CD4-positive, alpha-beta T cell treated with Interleukin-10 for 1 hour (primary cell): ENCODE measurements at places on chromosomes 13 and 19.

DNA sequence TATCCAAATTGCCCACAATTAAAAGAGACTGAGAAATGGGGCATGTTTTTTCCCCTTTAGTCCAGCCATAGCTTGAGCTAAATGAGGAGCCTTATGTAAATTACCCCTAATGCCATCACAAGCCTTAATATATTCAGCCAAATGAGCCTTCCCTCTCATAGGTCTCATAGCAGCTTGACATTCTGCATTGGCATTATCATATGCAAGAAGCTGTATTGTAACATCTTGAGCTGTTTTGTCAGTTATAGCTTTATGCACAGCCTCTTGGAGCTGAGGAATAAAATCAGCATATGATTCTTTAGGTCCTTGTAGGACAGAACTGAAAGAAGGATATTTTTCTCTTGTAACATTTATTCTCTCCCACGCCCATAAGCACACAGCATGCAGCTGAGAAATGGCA is 153.2 kb downstream of the ZNF486 start:
- DNase-seq = no peak

- DNase-seq = peak; percentile 54
These were observed 7.7 kb downstream of the N4BP2L2 start for GRCh38 chr13:32530841-32531253.

DNA sequence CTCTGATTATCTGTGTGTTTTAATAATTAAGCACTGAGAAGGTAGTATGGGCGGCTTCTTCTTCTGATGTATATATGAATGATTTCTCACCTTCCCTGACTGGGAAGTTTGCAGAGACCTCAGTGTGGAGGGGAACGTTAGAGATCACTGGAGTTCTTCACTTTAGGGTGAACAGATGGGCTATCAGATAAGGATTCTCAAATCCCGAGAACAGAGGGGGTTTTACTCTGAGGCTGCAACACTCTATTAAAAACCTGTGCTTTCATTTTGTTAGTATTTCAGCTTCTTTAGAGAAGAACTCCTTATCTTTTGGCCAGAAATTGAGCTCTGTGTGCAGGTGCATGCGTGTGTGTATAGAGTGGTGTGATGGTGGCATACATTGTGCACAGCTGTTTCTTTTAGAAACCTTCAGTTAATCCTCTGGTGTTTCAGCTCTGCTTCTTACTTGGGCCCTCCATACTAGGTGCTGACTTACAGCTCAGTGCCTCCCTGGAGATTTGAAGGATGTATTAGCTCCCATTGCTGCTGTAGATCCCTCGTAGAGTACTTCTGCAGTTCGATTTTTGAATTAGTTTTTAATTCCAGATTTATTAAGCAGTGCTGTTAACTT is 45.3 kb upstream of the PCDH9 start:
- DNase-seq = no peak

GRCh38 chr19:4370418-4371041 is 27.2 kb downstream of the MPND start:
- no peak for DNase-seq

DNA sequence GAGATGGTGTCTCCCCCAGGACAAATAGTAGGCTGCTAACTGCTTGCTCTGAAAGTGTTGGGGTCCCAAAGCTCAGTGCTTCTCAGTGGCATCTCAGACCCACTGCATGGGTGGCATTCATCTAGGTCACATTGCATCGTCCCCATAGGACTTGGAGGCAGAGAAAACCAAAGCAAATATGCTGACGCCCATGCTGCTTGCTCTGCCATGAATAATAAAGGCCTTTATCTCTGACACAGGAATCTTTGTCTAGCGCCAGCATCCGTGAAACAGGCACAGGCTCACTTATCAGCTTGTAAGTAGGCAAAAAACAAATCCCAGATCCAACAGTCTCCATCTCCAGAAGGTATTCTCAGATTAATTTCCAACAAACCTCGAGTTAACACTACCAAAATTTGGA is 18.9 kb upstream of the IPO5 start:
- DNase-seq = no peak

DNA sequence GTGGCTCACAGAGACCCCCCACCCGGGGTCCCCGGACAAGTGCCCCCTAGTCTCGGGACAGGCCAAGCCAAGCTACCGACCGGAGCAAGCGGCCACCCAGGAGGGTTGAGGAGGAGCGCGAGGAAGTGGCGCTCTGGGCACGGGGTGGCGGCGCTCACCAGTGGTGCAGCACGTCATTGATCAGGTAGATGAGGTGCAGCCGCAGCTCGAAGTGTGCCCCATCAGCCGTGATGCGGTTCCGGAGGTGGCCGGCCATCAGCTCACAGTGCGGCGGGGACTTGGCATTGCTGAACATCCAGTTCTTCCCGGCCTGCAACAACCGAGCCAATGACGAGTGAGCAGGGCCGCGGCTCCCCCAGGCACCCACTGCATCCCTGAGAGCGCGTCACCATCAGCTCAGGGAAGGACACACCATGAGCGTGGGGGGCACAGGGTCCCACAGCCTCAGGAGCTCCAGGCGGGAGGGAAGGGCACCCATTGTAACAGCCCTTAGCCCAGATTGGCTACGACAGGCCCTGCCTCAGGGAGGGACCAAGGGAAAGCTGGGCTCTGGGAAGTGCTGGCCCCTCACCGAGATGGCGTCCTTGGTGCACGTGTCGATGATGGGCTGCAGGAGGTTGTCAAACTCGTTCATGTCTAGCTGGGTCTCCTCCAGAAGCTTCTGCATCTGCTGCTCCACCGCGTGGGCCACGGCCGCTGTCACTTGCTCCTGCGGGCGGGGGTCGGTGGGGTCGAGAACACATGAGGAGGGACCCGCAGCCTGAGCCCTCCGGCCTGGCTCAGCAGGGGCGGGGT is 9.6 kb downstream of the CHERP start:
- DNase-seq = no peak

DNA sequence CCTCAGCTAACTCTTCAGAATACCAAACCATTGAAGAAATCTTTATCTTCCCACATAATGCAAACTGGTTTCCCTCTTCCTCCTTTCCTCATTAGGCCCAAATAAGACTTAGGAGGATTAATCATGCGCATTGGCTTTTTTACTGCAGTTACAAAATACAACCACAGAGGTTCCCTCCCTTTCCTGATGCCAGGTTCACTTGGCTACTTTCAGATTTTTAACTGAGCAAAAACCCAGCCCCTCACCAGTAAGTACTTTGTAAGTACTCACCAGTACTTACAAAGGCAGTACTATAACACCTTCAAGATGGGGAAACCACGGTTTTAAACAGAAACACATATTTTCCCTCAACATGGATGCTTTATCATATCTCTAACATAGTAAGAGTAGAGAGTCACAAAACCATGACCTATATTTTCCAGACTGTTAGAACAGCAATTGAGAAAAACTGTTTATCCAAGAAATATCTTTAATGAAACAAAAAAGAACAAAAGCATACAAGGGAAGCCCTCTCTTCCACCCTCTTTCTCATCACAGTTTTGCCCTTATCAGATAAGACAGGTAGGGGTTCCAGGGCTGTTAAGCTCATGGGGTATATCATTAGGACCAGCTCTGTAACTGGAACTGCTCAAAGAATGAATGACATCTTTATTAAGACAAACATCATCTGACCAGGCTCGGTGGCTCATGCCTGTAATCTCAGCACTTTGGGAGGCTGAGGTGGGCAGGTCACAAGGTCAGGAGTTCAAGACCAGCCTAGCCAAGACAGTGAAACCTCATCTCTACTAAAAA is 12.7 kb downstream of the FOXO1 start:
- peak; percentile 45 for DNase-seq

DNA sequence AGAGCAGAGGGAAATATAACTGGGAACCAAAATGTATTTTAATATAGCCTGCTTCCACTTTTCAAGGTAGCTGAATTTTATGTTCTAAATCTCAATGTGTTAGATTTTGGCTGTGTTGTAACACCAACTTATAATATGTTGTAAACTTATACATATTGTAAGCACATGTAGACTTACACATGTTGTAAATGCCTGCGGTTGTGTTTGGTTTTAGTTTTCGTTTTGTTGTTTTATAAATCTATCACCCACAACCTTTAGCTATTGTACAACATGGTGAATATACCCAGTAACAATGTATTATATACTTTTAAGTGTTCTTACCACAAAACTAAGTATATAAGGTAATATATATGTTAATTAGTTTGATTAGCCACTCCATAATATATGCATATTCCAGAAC is 15.6 kb downstream of the KCTD4 start:
- DNase-seq = no peak

- no peak for DNase-seq
These were observed 11.9 kb downstream of the SYCE2 start for GRCh38 chr19:12907166-12907565.

GRCh38 chr19:1041835-1042685 is 2.2 kb downstream of the ABCA7 start:
- no peak for DNase-seq

DNA sequence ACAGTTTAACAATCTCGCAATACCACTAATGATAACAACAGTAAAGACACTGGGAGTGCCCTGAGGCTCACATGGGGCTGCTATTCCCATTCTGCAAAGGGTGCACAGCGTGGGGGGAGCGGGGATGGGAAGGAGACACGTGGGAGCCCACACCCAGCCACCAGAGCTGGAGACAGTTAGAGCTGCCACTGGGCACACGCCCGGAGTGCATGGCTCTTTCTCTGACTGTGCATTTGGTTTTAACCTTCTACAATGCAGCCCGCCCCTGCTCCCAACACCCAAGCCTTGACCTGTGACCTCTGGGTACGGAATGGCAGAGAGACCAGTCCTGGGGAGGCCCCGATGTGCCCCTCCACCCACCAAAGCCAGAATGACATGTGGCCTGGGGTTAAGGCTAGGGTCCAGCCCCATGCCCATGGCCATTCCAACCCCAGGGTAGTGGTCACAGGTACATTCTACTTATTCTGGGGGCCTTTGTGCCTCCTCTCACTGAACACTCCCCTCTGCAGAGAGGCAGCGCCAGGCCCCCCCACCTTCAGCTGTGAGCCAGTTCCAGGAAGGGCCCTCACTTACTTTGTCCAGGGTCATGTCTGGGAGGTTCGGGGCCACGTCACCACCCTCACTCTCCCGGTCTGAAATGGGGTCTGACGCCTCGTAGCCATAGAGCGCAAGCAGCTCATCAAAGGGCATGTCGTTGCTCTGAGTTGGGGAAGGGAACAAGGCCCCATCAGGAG is 17.1 kb downstream of the MIER2 start:
- DNase-seq = no peak

DNA sequence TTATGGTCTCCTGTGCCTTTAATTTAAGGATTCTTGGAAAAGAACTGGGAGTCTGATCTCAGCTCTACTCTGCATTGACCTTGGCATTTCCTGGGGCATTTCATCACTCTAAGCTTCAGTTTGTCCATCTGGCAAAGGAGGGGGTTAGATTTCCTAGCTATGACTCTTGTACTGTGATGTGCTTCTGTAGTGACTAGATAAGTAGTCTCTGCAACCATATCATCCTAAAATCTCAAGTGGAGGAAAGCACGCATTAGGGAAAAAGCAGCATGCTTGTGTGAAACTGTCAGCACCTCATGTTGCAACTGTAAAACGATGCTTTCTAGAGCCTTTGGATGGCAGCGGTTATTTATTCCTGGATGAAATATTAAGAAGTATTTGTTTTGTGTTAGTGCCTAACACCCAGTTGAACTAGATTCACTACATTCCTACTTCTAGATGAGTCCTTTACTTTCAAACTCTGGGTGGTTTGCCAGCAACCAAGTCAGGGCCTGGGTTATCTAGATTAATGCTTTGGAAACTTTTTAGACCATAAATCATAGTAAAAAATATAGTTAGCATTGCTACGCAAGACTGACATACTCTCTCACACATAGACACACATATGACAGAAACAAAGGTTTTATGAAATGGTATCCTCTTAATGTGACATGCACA is 6.8 kb downstream of the WDFY2 start:
- no peak for DNase-seq

- DNase-seq = peak; percentile 24
These were observed 104.7 kb upstream of the FREM2 start for GRCh38 chr13:38582133-38582532.

DNA sequence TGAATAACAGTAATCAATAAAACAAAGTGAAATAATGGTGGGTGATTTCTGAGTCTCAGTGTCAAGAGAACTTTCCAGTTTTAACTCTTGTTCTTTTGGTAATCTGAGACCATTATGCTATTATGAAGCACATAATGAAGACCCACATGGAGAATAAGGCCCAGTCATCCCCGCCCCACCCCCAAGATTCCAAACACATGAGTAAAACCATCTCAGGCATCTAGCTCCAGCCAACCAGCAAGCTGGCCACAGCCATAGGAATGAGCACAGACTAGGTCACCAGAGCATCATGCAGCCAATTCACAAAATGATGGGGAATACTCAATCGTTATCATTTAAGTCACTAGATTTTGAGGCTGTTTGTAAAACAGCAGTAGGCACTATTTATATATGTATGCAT is 1769.0 kb upstream of the PCDH20 start:
- no peak for DNase-seq
